AG10803 (cell line): ENCODE measurements at places on chromosomes 11 and 22.

- peak; percentile 73 for DNase-seq
These were observed 229.3 kb downstream of the CASP12 start for GRCh38 chr11:104668797-104669463.

- peak; percentile 51 for DNase-seq
These were observed 8.1 kb downstream of the EHD1 start for GRCh38 chr11:64870176-64870892.

- no peak for DNase-seq
These were observed 7.7 kb upstream of the MRGPRD start for GRCh38 chr11:68988491-68988890.

GRCh38 chr11:69540118-69541000 lies 58.9 kb downstream of the LINC01488 start:
- no peak for DNase-seq

GRCh38 chr22:26471522-26471921 lies 12.1 kb downstream of the HPS4 start:
- DNase-seq, result peak; percentile 76

GRCh38 chr11:109401545-109401944 lies 20.4 kb upstream of the C11orf87 start:
- peak; percentile 22 for DNase-seq

DNA sequence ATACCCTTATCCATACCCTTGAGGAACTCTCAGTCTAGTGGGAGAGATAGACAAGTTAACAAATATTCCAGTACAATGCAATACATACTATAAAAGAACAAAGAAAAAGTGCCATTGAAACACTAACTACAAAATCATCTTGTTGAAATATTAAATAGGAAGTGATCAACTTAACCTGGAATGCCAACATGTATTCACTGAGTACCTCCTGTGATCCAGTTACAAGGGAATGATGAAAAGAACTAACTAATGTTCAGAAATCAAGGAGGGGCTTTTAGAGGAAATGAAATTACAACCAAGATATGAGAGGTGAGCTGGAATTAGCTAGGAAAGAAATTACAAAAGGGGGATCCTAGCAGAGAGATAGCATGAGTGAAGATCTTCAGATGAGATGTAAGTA lies 6.2 kb upstream of the FIBIN start:
- DNase-seq, result no peak

DNA sequence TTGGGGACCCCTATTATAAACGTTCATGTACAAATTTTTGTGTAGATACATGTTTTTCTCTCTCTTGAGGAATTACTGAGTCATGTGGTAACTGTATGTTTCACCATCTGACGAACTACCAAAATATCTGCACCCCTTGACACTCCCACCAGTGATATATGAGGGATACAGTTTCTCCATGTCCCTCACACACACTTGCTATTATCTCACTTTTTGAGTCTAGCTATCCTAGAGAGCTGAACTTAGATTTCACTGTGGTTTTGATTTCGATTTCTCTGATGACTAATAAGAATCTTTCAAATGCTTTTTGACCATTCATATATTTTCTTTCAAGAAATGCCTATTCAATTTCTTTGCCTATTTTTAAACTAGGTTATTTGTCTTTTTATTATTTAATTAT lies 200.2 kb downstream of the PGR start:
- DNase-seq, result peak; percentile 22

DNA sequence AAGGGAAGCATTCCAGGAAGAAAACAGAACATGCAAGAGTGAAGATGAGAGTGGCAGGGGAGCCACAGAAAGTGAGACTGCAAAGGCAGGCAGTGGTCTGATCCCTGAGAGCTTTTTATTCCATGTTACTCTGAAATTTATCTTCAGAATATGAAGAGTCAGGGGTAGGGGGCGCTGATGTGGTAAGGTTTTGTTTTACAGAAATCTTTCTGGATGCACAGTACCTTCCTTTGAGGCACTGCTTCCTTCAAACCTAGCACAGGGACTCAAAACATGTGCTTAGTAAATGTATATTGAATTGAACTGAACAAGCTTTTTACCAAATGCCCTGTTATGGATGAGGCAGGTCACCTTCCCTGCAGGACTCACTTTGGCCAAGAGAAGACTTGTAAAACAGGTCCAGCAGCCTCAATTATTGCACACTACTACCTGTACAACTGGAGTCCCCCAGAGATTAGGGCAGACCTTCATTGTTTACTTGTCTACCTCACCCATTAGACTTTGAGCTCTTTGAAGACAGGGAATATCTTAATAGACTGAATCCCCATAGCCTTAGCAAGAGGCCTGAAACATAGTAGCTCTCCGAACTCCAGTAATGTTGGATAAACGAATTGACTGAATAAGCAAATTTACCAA lies 2.2 kb downstream of the PAK1 start:
- DNase-seq, result no peak

GRCh38 chr11:19450282-19450681 lies 209.5 kb upstream of the E2F8 start:
- DNase-seq, result no peak

DNA sequence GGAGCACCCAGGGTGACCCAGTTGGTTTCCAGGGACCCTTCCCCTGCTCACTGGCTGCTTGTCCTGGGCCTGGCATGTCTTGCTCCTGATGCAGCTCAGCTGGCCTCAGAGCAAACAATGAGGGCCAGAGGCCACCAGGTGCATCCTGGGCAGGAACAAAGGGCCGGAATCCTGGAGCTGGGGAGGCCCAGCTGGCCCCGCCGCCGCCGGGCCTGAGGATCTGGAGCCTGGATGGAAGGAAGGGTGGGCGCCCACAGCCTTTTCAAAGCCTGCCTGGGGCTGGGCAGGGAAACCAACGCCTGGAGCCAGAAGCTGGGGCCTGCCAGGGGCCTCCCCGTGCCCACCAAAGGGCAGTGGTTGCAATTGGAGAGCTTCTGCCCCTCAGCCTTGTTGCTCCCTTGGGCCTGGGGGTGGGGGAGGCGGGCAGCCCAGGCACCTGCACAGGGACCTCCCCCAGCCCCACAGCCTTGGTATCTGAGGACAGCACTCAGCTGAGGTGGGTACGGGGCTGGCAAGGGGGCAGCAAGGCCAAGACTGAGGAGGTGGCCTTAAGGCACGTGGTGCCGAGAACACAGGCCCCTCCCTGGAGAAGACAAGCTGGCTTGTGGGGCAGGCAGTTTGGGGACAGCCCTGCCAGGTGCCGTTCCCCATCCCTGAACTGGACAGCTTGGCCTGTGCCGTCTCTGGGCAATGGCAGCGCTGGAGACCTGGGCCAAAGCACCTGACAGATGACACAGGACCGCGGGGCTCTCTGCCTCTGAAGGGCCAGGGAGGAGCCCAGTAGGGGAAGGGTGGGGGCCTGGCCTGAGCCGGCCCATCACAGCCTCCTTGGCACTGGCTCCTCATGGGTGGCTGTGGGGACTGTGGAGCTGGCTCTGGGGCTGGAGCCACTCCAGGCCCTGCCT lies 7.1 kb upstream of the ADORA2A start:
- no peak for DNase-seq

GRCh38 chr11:10267821-10268220 lies 26.2 kb downstream of the SBF2 start:
- peak; percentile 72 for DNase-seq

- no peak for DNase-seq
These were observed 39.1 kb downstream of the MYO7A start for GRCh38 chr11:77167111-77167626.

GRCh38 chr11:123851110-123851509 lies 34.4 kb downstream of the TMEM225 start:
- no peak for DNase-seq

DNA sequence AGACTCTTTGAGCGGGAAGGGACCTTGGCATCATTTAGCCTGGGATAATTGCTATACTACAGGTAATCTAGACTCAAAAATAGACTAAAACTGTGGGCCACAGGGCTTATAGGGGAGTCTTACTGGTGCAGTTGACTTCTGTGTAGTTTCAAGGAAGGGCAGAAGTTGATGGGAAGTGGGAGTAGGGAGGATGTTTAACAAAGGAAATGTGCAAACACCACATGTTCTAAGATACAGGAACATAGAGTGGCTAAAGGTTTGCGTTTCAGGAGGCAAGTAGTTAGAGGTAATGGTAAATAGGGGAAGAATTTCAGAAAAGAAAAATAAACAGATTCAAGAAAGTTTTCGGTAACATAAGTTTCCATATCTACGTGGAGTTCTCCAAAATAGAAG lies 14.4 kb upstream of the SORL1 start:
- DNase-seq, result no peak

GRCh38 chr11:61193596-61193995 lies 9.7 kb upstream of the PGA3 start:
- no peak for DNase-seq

- DNase-seq, result no peak
These were observed 11.7 kb downstream of the EIF3L start for GRCh38 chr22:37860796-37861421.

DNA sequence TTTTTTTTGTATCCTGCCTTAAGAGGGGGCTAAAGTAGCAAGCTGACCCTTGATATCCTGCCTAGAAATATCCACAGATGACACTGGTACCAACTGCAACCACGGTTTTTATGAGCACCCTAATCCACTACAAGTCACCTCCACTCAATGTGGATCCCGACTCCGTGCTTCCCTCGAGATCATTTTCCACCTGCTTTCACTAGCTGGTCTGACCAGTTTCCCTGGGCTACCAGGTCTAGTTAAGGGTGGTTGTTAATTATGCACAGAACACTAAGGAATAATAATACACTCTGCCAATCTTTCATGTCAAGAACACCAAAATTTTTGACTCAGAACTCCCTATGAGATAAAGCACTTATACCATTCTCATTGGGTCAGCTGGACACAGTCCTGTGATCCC lies 82.3 kb downstream of the ABTB2 start:
- DNase-seq, result no peak

- no peak for DNase-seq
These were observed 27.0 kb downstream of the SGSM3 start for GRCh38 chr22:40397396-40397795.

DNA sequence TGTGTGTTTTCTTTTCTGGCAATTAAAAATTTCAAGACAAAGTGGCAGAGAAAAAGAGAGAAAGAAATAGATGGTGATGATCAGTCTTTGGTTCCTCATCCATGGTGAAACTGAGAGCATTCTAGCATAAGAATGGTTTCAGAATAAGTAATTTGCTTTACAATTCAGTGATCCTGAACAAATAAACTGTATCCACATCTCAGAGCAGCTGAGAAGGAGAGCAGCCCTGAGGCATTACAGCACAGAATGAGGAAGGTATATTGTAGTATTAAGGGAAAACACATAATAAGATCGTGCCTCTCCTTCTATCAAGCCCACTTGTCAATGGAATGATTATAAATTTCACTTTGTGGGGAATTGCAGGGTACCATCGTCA lies 17.4 kb downstream of the LUZP2 start:
- no peak for DNase-seq

DNA sequence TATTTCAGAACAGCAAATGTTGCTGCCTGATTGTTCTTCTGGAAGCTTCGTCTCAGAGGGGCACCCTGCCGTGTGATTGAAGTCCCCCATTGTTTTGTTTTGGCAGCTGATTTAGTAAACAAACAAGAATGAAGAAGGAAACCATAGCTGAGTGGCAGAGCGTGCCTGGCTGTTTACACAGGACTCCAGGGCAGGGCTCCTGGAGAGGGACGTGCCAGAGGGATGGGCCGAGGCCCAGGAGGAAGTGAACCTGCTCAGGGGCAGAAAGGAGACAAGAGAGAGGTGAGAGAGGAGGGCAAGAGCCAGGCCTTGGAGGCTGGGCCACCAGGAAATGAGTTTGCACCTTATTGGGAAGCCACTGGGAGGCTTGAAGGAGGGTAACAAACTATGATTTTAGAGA lies 85.5 kb upstream of the B3GAT1 start:
- no peak for DNase-seq
